ENCODE measurements at places on chromosomes 4 and X. TPM values are rescaled to one million over a fixed set of nuclear protein-coding genes. Genes with fewer than 3 reads are reported as not detected.

GAGE13 gene
- total RNA-seq: not detected

CC2D2A gene
- not detected for total RNA-seq

NAT8L gene
- 0.08 TPM for total RNA-seq

SRP72 gene
- total RNA-seq: 140 TPM

AFM gene
- not detected for total RNA-seq

ARHGAP24 gene
- total RNA-seq: not detected

GATA1 gene
- not detected for total RNA-seq

NLGN4X gene
- total RNA-seq: not detected

CENPVL1 gene
- not detected for total RNA-seq

BMPR1B gene
- total RNA-seq: not detected

STK32B gene
- total RNA-seq: not detected

EPHA5 gene
- not detected for total RNA-seq

BEND2 gene
- total RNA-seq: not detected

ADAMTS3 gene
- total RNA-seq: not detected

HTRA3 gene
- not detected for total RNA-seq

HSFX3 gene
- total RNA-seq: not detected

RPL34 gene
- total RNA-seq: 1,156 TPM

CABS1 gene
- not detected for total RNA-seq

ARMCX4 gene
- total RNA-seq: 2.8 TPM

RBM46 gene
- not detected for total RNA-seq

GLRA3 gene
- total RNA-seq: not detected
